Ovary (tissue), 10 donors: ENCODE measurements at places on chromosomes 4 and X. TPM values are rescaled to one million over a fixed set of nuclear protein-coding genes. Genes with fewer than 3 reads are reported as not detected.

DNA sequence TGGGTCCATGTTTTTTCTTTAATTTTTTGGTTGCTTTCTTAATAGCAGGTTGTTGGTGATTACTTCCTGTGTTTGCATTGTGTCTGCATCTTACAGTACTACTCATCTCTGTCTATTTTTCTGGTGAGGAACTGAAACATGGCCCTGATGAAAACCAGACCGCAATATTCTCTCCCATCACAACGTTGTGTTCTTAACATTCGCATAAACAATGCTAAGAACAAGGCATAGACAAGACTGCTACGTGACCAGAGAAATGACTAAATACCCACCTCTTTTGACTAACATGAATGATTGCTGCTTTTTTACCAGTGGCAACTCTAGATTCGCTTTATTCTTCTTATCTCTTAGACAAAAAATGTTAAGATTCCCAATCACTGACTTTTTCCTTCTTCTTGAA lies 179.1 kb downstream of the GC start:
- DNase-seq, result no peak

DNA sequence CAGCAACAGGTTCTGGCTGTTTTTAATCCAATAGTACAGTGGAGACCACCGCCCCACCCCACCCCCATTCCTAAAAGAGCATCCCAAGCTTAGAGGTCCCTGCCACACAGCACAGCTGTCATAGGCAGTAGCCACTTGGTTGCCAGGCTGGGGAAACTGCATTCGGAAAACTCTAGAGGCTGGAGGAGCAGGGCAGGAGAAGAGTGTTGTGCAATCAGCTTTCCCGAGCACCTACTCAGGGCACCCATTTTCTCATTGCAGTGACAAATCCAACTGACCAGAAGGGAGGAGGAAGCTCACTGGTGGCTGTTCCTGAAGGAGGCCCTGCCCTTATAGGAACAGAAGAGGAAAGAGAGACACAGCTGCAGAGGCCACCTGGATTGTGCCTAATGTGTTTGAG lies 1.1 kb downstream of the CXCL1 start:
- no peak for DNase-seq

The FAM114A1 gene
- 93.8 TPM for polyA plus RNA-seq

GRCh38 chr4:144597171-144597570 lies 48.8 kb upstream of the HHIP start:
- DNase-seq, result no peak

GRCh38 chrX:101462892-101463291 lies 22.4 kb upstream of the ARMCX4 start:
- no peak for DNase-seq

The FGFRL1 gene
- 29.5 TPM for polyA plus RNA-seq

The MAGED4 gene
- polyA plus RNA-seq, result 11.0 TPM

GRCh38 chrX:135432881-135433521 lies 11.3 kb downstream of the SMIM10L2A start:
- DNase-seq, result no peak

The RNF4 gene
- 27.0 TPM for polyA plus RNA-seq

The SYN1 gene
- polyA plus RNA-seq, result 12.6 TPM

DNA sequence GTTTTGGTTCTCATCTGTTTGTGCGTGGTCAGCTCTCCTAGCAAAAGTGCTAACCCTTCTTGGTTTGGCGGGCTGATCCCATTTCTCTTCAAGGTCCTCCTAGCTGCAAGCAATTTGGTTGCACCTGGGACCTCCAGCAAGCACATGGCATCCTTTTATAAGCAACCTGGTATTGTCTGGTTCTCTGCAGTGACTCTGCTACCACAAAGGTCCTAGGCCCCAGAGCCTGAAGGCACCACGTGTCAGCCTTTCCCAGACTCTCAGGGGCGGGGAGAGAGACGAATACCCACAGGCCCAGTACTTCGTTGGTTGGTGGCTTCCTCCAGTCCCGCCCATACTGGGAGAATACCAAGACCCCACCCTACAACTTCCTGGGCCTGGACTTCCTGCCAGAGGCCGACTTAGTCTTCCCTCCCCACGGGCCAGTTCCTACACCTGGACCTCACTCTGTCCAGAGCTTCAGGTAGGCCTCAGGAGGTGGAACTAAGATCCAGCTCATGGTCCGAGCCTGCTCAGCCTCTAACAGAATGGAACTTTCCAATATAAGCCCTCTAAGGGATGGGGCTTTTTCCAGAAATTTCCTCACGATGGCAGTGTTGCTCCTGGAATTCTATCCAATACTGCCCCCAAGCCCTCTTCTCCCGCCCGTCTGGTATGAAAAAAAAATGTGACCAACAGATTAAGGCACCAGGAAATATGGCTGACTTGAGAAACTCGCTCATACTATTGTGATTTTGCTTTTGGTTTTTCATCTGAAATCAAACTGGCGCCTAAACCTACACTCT lies 192.5 kb upstream of the STK26 start:
- peak; percentile 79 for DNase-seq

The GAR1 gene
- 14.8 TPM for polyA plus RNA-seq

GRCh38 chrX:131861088-131861787 lies 161.9 kb upstream of the STK26 start:
- no peak for DNase-seq

GRCh38 chrX:40867352-40867751 lies 132.0 kb upstream of the MED14 start:
- no peak for DNase-seq

GRCh38 chr4:159038536-159038935 lies 64.3 kb upstream of the RAPGEF2 start:
- DNase-seq, result no peak

The MED14 gene
- polyA plus RNA-seq, result 32.4 TPM

- DNase-seq, result no peak
Measured at GRCh38 chrX:72079607-72080006, 52.1 kb downstream of the RTL5 start.

- no peak for DNase-seq
Measured at GRCh38 chrX:37060999-37061398, 52.8 kb downstream of the FAM47C start.

The MTNR1A gene
- not detected for polyA plus RNA-seq

DNA sequence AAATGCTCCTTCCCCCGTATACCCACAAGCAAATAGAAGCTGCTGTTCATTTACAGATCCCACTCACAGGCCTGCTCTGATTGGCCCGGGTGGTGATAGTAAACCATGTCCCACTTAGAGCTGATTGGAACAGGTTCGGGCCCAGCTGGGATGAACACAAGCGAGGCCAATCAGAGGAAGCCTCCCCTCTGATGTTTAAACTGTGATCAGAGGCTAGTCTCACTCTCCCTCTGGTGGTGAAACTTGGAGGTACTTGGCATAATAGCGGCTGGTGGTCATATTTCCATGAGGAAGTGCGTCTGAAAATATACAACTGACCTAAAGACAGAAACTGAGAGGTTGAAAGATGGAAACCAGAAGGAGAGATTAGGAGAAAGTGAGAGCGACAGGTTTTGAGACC lies 51.5 kb upstream of the TRPC3 start:
- no peak for DNase-seq

- peak; percentile 62 for DNase-seq
Measured at GRCh38 chrX:53312946-53313727, 31.8 kb upstream of the IQSEC2 start.

- DNase-seq, result peak; percentile 64
Measured at GRCh38 chrX:72308566-72309296, 3.0 kb upstream of the CITED1 start.

GRCh38 chr4:26822546-26822945 lies 38.1 kb upstream of the STIM2 start:
- no peak for DNase-seq

The HSD17B13 gene
- polyA plus RNA-seq, result 0.36 TPM

- DNase-seq, result no peak
Measured at GRCh38 chr4:96986816-96987215, 1146.9 kb downstream of the PDHA2 start.

DNA sequence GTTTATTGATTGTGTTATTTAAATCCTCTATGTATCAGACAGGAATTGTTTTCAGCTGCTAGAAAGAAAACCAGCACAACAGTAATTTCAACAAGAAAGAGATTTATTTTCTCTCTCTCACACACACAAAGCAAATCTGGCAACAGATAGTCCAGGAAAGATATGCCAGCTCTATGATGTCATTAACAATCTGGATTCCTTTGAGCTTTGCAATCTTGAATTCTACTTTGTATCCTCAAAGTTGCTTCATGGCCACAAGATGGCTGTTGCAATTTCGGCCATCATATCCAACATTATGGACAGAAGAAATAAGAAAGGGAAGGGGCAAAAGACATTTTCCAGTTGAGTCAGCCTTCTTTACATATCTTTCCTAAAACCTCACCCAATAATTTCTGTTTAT lies 19.8 kb upstream of the FMR1 start:
- no peak for DNase-seq

The ETFDH gene
- polyA plus RNA-seq, result 15.1 TPM

The CXCL13 gene
- polyA plus RNA-seq, result 1.4 TPM

DNA sequence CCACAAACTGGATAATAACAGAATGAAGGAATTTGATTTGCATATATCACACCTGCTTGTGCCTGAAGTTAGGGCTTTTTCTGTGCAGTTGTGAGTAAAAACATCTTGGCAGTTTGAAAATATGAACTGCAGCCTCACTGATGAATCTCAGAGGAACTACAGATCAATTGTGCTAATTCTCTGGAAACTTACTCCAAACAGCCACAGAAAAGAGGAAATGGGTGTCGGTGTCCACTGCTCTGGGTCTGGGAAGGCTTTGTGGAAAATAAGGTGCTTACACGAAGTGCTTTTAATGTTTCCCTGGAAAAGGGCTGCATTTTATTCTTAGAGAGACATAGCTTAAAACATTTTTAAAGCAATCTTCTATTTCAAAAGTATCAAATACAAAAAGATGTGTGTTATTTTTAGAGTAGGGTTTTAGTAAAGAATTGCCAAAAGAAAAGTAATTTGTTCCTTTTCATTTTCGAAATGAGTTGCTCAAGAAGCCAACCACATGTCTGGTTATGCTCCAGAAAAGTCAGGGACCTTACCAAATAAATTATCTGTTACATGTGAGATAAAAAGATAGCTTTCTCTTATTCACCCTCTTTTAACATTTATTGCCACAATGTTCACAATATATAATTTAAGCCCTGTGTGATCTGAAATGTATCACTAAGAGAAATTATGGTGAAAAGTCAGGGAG lies 240.1 kb downstream of the FRAS1 start:
- DNase-seq, result no peak

- peak; percentile 12 for DNase-seq
Measured at GRCh38 chr4:8329560-8329858, 60.0 kb downstream of the HTRA3 start.

GRCh38 chrX:69988955-69989394 lies 60.8 kb downstream of the AWAT2 start:
- no peak for DNase-seq

- no peak for DNase-seq
Measured at GRCh38 chrX:145821291-145821897, 3.8 kb downstream of the SLITRK2 start.

DNA sequence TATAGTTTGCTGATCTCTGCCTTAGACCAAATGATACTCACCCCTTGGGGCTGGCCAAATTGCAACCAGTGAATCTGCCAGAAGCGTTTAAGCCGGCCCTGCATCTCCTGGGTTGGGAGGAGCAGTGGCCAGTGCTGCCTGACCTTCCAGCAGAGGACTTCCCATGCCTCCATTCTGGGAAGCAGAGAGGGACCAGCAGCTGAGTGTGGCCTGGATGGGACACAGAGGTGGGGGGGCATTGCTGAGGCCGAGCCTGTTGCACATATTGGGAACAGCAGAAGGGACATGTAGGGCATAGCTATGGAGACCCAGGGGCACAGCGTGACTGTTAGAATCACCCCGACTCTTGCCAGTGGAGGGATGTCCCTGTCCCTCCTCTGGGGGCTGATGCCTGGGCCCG lies 93.3 kb downstream of the CPZ start:
- no peak for DNase-seq

GRCh38 chr4:176794151-176794550 lies 1.4 kb upstream of the VEGFC start:
- DNase-seq, result no peak

DNA sequence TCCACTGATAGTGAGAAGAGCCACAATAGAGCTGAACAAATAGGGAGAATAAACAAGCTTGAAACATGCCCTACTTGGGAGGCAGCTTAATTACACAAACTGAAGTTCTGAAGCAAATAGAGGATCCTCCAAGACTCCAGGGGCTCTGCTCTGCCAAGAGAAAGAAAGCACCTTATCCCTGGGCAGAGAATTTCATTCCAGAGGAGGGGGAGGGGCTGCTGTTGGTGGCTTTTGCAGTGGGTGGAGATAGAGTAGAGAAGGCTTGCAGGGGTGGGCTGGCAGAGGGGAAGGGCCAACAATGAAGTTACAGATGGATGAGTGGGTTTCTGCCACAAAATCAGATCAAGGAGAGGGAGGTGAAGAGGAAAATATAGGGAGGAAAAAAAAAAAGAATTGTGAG lies 1.0 kb upstream of the LPAR4 start:
- DNase-seq, result no peak

DNA sequence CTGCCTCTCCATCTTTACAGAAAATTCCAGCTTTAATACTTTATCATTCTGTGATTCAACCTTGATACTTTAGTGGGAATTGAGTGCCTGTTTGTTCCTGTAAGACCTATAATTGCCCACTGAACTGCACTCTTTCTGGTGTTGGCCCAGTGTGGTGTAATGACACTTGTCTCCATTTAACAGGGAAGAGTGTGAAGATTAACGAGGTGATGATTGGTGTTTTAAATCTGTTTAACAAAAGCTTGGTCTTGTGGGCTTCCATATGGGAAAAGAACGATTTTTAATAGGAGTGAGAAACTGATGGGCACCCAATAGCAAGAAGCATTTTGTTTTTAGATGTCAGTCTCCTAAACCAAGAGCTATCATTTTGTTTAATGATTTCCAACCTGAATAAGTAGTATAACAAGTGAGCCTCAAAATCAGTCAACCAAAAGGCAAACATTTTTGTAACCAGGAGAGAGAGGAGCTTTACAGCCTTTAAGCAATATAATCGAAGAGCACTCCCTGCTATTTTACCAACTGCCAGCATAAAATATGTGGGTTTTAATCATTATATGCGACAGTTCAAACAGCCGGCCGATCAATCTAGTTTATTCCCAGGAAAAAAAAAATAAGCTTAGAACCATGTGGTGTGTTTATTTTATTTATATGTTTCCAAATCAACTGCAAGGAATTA lies 50.2 kb downstream of the SUPT20HL1 start:
- no peak for DNase-seq

GRCh38 chr4:44194365-44194764 lies 254.2 kb downstream of the KCTD8 start:
- no peak for DNase-seq

DNA sequence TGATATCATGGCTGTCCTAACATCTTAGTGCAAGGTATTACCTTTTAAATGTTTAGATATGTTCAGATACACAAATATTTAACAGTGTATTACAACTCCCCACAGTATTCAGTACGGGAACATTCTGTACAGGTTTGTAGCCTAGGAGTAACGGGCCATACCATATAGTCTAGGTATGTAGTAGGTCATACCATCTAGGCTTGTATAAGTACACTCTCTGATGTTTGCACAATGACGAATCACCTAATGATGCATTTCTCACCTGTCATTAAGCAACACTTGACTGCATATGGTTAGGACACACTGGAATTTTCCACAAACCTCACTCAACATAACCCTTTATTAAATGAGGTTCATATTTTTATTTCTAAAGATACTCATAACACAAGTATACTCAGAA lies 67.7 kb downstream of the THOC2 start:
- no peak for DNase-seq

The DUX4 gene
- not detected for polyA plus RNA-seq
